ENCODE measurements at places on chromosomes 1 and 21. TPM values are rescaled to one million over a fixed set of nuclear protein-coding genes. Genes with fewer than 3 reads are reported as not detected.

DNA sequence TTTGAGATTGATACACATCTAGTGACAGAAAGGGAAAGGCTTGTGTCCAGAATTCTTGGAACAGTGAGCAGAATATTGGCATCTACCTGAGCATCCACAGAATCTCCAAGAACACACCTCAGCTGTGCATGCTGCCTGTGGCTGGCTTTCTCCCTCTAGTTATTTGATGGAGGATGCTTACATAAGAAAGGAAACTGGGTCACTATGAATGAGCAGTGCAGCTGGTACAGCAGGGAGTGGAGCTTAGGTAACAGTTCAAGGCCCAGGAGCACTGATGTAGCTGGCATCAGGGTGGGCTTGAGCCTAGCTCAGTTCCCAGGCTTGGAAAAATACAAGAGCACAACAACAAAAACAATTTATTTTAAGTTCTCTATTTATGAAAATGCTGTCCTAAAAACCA lies 26.3 kb downstream of the RGS8 start:
- H3K27ac ChIP-seq = no peak overlapping the region
- no peak for DNase-seq
- no peak overlapping the region for H3K4me3 ChIP-seq

DNA sequence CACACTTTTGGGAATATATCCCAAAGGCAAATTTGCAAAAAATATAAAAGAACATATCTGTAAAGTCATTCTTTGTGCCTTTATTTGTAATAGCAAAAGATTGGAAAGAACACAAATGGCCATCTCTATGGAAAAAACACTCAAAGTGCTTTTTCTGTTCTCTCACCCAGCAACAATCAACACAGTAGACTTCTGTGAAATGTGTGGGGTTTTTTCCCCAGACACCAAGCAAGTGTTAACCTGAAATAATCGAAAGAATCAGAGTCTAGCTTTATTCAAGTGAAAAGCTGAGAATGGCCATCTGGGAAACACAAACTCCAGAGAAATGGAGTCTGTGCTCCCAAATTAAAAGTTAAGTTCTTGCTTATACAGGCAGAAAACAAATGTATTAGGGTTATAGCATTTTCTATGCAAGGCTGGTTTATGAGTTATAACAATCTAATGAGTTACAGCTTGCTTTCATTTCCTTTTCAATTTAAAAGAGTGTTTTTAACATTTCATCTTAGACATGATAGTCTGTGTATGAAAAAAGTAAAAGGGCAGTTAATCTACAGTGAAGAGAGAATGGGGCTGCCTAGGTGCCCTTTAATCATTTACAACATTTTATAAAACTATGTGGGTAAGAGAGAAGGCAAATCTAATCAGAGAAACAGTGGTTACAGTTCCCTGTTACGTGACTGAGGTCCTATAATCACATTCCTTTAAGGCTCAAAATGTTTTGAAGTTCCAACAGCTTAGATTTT lies 46.6 kb downstream of the SLC30A7 start:
- H3K27ac ChIP-seq = no peak overlapping the region
- no peaks in the 10 kb centered on the region for H3K27me3 ChIP-seq
- no peak for DNase-seq
- H3K36me3 ChIP-seq = no peaks in the 10 kb centered on the region
- no peak overlapping the region for H3K4me3 ChIP-seq

DNA sequence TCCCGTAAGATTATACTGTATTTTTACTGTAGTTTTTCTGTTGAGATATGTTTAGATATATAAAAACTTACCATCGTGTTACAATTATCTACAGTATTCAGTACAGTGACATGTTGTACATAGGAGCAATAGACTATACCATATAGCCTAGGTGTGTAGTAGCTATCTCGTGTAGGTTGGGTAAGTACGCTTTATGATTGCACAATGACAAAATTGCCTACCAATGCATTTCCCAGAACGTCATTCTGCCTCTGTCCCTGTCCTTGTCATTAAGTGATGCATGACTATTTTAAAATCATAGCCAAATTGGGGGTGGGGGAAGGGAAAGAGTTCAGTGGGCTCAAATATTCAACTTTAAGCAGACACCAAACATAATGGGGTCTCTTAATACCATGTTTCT lies 233.8 kb upstream of the TMEM51 start:
- H3K27ac ChIP-seq = no peak overlapping the region
- no peaks in the 10 kb centered on the region for H3K27me3 ChIP-seq
- H3K4me3 ChIP-seq = no peak overlapping the region

DNA sequence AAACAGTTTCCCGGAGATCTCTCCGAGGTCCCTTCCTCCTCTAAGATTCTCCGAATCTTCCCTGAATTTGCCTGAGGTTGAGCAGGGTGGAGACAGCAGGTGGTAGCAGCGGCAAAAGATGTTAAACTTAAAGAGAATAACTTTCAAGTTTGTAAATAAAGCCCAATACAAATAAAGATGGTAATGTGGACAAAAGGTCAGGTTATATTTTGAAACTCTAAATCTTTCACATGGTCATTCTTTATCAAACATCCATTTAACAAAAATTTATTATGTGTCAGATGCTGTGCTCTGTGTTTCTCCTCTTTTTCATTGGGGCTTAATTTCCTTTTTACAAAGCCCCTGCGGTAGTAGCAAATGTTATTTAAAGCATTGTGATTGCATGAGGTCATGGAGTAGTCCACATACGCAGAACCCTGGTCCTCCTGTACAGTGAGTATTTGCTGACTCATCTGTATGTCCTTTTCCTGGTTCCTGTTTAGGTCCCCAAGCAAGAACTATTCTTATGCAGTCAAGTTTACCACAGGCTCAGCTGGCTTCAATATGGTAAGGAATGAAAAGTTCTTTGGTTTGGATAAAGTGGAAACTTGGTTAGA lies 119.2 kb downstream of the ITSN1 start:
- peak overlapping the region; percentile 5 for H3K27ac ChIP-seq
- no peak for DNase-seq
- no peaks in the 10 kb centered on the region for H3K27me3 ChIP-seq
- no peaks in the 10 kb centered on the region for H3K36me3 ChIP-seq

DNA sequence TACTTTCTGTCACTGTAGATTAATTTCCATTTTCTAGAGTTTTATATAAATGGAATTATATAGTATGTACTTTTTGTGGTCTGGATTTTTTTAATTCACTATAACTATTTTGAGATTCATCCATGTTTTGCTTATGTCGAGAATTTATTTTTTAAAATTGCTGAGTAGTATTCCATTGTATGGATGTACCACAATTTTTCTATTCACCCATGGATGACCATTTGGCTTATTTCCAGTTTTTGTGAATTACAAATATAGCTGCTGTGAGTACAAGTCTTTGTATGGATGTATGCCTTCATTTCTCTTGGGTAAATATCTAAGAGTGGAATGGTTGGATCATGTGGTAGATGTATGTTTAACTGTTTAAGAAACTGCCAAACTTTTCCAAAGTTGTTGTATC lies 3.7 kb upstream of the THEM4 start:
- H3K4me3 ChIP-seq = no peak overlapping the region
- H3K36me3 ChIP-seq = no peaks in the 10 kb centered on the region
- no peak for DNase-seq
- H3K27ac ChIP-seq = no peak overlapping the region
- H3K4me1 ChIP-seq = peaks cover 12% of the 10 kb centered on the region
- H3K27me3 ChIP-seq = no peaks in the 10 kb centered on the region

DNA sequence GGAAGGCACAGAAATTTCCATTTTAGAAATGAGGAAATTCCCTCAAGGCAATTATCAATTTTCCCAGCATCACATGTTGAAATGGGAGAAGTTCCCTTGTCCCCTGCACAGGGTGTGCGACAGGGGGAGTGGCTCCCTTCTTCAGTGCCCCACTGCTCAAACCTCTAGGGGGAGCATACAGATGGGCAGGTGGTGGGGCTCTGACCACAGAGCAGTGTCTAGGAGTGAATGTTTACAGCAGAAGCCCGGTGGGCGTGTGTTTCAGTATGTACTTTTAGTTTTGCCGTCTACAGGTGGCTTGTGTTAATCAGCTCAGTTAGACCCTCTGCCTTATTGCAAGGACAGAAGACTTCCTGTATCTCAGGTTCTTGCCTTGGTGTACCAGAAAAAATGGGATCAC lies 493.7 kb upstream of the PLXNA2 start:
- no peaks in the 10 kb centered on the region for H3K4me1 ChIP-seq
- no peak for DNase-seq
- no peak overlapping the region for H3K4me3 ChIP-seq
- no peaks in the 10 kb centered on the region for H3K27me3 ChIP-seq

GRCh38 chr1:218048828-218049420 lies 236.2 kb upstream of the RRP15 start:
- H3K36me3 ChIP-seq = no peaks in the 10 kb centered on the region
- no peak for DNase-seq
- H3K27me3 ChIP-seq = no peaks in the 10 kb centered on the region
- no peak overlapping the region for H3K4me3 ChIP-seq
- no peaks in the 10 kb centered on the region for H3K4me1 ChIP-seq
- H3K27ac ChIP-seq = no peak overlapping the region

DNA sequence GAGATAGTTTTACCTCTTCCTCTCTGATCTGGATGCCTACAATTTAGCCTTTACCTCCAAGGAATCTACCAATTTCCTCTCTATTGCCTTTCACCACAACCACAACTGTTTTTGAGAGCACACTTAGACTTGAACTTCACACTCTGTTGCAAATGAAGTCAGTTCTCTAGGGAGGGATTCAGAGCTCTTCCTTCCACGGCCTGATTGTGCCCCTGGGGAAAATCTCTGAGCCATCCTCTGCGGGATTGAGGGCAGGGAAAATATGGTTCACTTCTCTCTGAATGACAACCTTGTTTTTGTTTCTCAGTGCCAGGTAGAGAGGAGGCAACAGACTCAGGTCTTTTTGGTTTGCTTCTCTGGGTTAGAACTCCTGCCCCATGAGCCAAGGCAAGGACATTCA lies 35.4 kb upstream of the BCL10 start:
- no peak for DNase-seq
- H3K36me3 ChIP-seq = no peaks in the 10 kb centered on the region
- H3K4me1 ChIP-seq = peaks cover 25% of the 10 kb centered on the region
- H3K27ac ChIP-seq = no peak overlapping the region

DNA sequence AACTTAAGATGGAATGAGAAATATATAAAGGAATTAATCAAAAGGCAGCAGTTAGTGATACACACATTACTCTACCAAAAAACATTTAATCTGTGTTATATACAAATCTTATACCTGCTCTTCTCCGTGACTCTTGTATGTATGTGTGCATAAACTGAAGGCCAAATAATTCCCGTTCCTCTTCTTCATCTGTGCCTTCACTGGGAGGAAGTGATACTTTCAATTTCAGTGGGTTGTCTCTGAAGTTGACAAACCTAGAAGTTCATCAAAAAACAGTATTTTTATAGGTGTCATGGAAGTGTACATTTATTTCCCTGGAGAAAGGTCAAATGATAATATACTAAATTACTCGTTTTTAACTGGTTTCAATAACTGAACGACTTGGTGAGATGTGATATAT lies 19.3 kb downstream of the TRMT13 start:
- H3K27ac ChIP-seq = no peak overlapping the region
- H3K36me3 ChIP-seq = peaks cover 39% of the 10 kb centered on the region
- DNase-seq = no peak
- no peaks in the 10 kb centered on the region for H3K27me3 ChIP-seq

DNA sequence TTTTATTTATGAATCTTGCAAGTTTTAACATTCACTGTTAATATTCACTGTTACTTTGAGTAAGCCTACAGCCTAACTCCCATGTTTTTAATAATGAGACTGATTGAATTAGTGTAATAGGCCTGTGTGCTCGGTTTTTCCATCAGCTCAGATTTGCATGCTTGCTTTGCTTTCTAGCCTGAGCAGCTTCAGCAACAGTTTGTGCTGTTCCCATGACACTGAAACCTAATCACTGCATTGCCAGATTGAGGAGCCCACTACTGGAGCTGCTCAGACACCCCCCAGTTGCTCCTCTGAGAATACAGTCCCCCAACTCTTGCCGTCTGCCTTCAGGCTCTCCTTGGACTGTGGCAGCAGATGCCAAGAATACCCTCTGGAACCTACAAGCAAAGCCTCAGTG lies 695.4 kb downstream of the BRINP3 start:
- H3K4me3 ChIP-seq = no peak overlapping the region
- no peaks in the 10 kb centered on the region for H3K4me1 ChIP-seq
- H3K27me3 ChIP-seq = no peaks in the 10 kb centered on the region
- H3K36me3 ChIP-seq = no peaks in the 10 kb centered on the region

DNA sequence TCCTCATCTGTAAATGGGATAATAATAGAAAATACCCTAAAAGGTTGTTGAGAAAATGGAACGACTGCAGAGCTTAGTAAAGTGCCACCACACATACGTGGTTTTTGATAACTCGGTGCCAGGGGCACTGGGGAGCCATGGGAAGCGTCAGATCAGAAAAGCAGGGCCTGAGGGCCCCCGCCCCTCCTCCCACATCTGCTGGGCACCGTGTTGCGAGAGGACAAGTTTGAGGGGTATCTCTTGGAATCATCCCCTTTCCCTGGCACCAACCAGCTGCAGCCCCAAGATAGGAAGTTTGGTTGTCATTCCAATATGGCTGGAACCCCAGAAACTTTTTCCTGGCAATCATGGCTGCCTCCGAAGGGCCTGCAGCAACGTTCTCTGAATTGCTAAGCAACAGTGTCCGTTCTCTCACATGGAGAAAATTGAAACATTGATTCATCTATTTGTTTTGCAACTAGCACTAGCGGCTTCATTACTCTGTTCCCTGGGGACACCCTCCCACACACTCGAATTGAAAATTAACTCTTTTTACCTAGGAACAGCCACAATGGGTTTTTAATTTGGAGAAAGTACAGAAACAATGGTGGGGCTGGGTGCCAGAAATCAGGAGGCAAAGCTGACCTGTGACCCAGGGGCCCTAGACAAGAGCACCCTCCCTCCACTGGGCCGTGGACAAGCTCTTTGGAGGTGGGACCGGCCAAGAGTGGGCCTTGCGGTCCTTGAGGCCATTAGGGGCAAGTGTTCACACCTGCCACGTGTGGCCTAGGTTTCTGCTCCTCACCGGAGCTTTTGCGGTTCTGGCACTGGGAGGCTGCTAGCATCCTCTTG lies 190.0 kb upstream of the VAMP3 start:
- H3K27ac ChIP-seq = no peak overlapping the region
- no peaks in the 10 kb centered on the region for H3K27me3 ChIP-seq

The NUDC gene
- total RNA-seq = 90.7 TPM

The SV2A gene
- 3.3 TPM for total RNA-seq

The OR6K3 gene
- total RNA-seq = not detected

The CAPN8 gene
- total RNA-seq = not detected

Measured in esophagus muscularis mucosa (tissue), 4 donors.